ENCODE measurements at places on chromosomes 12 and 14.

DNA sequence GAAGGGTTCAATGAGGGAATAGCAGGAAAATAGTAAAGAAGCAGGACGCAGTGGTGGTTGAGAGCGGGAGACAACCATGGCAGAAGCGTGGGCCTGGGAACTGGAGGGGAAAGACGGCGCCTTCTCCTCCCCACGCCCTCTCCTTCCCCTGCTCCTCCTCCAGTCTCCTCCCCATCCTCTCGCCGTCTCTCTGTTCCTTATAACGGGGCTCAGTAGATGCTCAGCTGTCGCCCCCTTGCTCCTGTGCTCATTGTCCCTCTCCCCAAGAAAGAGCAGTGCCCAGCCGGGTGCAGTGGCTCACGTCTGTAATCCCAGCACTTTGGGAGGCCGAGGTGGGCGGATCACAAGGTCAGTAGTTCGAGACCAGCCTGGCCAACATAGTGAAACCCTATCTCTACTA is 142.0 kb downstream of the BCL11B start:
- DNase-seq = no peak

DNA sequence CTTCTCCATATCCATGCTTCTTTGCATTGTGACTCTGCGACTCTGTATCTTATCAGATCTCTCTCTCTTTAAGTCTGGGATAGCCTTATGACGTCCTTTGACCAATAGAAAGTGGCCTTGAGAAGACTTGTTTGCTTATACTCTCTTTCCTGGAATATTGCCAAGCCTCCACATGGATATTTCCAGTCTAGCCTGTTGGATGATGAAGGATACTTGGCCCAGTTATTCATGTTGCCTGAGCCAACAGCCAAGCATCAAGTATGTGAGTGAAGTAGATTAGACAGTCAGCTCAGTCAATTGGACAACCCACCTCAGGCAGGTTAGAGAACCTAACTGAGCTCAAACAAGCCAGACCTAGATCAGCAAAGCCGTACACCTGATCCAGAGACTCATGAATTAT is 864.2 kb upstream of the MGAT4C start:
- no peak for DNase-seq

GRCh38 chr14:75204116-75204515 is 27.7 kb upstream of the TMED10 start:
- no peak for DNase-seq

- DNase-seq = peak; percentile 45
Observed at GRCh38 chr14:23068789-23069412, 11.6 kb upstream of the CDH24 start.

DNA sequence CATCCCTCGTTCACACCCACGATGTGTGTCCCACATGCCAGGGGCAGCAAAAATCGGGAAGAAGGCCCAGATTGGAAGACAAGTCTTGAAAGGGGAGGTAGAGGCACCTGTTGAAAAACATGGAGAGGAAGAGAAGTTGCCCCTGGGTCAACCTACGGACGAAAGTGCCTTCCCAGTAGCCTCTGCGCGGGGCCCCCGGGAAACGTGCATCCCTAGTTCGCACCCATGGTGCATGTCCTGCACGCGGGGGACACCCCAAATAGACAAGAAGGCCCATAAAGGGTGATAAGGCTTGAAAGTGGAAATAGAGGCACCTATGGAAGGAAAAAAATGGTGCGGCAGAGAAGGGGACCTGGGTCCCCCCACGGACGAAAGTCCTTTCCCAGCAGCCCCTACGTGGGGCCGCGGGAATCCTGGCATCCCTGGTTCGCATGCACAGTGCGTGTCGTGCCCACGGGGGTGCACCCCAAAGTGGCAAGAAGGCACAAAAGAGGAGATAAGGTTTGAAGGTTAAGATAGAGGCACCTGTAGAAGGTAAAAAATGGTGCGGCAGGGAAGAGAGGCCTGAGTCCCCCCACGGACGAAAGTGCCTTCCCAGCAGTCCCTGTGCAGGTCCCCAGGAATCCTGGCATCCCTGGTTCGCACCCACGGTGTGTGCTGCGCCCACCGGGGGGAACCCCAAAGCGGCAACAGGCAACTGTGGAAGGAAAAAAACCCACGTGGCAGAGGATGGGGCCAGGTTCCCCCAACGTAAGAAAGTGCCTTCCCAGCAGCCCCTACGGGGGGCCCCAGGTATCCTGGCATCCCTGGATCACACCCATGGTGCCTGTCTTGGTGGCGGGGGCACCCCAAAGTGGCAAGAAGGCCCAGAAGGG is 278.3 kb downstream of the ALG10 start:
- DNase-seq = no peak

DNA sequence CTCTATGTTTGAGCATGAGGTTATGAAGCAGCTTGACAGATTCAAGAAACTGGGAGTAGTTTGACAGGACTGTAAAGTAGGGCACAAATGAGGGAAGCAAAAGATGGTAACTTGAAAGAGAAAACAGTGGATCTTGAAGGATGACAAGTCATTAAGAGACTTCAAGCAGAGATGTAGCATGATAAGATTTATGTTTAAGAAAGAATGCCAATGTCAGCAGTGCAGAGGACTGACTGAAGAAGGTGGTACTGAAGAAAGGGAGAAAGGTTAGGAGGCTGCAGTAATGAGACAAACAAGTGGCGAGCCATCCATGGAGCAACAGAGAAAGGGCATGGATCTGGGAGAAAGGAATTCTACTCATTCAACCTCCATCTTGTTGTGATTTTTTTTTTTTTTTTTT is 120.2 kb upstream of the RAP1B start:
- DNase-seq = no peak

DNA sequence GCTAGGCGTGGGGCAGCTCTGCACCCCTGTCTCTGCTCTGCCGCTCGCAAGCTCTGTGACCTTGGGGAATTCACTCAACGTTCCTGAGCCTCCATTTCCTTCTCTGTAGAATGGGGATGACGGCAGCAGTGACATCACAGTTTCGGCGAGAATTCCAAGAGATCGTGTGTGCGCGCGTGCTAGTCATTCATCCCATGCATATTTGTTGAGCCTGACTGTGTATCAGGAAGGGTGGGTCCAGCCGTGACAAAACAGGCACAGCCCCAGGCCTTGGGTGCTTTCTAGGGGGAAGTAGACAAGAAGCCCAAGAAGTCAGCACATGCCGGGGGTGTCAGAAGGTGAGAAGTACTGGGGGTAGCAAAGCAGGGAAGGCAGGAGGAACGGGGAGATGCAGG is 145.6 kb upstream of the NCOR2 start:
- no peak for DNase-seq

DNA sequence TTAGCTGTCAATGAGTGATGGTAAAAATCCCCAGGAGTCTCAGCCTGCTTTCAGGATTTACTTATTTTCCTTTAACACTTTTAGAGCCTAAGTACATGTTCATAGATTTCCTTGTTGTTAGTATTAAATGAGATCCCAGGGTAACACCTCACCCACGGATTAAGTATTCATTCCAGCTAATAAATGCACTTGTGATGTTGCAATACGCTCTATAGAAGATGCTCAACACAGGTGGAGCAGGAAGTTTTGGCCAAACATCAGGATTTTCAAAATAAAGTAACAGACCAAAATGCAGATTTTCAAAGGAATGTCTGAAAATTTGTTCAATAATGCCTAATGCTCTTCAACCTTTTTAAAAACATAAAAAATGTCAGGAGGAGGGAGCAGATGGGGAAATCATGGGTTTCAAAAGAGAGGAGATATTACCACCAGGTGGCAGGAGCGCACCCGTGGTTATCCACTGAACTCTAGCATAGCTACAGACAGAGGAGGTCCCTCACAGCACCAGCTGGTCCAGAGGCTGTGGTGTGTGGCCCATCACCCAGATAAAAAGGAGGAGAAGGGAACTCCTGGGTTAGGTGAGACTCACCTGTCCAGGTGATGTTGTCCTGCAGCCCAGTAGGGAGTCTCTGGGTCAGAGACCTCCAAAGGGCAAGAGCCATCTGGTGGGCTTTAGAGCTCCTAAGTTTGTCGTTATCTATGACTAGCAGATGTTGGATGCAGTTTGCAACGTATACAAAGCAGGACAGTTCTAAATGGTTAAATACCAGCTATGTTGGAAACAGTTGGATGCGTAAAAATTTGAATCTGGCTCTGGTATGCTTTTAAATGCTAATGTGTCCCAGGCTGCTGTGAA is 1158.4 kb upstream of the TMEM132C start:
- peak; percentile 15 for DNase-seq

Measured in stimulated activated CD4-positive, alpha-beta T cell treated with anti-CD3 and anti-CD28 coated beads, Interleukin-1b, Interleukin-23, amount 100 ng/mL, for 1 hour (primary cell).